NCI-H2227 treated with DMSO at 0.1 percent for 48 hours (cell line): ENCODE measurements at places on chromosomes 6 and 20.

GRCh38 chr6:80234908-80235307 is 128.4 kb downstream of the BCKDHB start:
- DNase-seq = no peak

GRCh38 chr6:15781890-15782289 is 119.1 kb upstream of the DTNBP1 start:
- no peak for DNase-seq

- DNase-seq = no peak
Measured at GRCh38 chr6:95589826-95590570, 12.7 kb downstream of the MANEA start.

GRCh38 chr20:25046181-25046641 is 11.7 kb downstream of the ACSS1 start:
- DNase-seq = no peak

DNA sequence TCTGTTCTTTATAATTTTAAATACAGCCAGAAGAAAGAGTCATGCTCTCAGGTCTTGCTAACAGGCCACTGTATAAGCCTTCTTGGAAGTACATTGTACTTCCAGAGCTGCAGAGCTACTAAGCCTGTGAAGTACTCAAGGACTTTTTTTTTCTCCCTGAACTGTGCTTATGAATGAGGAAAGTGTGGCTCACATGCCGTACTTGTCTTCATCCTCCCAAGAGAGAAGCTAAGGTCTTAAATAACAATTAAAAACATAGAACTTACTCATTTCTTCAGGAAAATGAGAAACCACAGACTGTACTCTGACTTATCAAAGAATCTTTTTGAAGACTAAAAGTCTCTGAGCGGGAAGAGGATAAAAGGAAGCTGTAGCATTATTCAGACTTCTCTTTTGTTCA is 218.3 kb downstream of the HTR1B start:
- no peak for DNase-seq

GRCh38 chr6:42025066-42025844 is 25.1 kb upstream of the TAF8 start:
- no peak for DNase-seq

DNA sequence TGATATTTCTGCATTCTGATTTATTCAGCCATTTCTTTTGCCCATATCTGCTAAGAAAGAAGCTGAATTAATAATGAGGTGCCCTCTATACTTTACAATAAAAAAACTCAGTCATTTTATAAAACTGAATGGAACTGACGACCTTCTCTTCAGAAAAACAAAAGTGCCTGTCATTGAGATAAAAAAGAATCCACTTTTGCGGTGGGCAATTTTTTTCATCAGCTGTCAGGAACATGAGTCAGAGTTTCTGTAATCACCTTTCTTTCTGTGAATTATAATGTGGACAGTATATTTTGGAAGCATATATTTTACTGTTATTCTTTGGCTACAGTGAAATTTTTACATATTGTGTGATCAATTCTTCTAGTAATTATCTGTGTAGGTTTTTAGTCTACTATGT is 33.4 kb downstream of the IL20RA start:
- no peak for DNase-seq
